ENCODE measurements at places on chromosomes 3 and 15. TPM values are rescaled to one million over a fixed set of nuclear protein-coding genes. Genes with fewer than 3 reads are reported as not detected.

EOMES gene
- total RNA-seq = not detected

CFAP100 gene
- not detected for total RNA-seq

C2CD4A gene
- total RNA-seq = not detected

OR5K2 gene
- not detected for total RNA-seq

KNG1 gene
- total RNA-seq = not detected

- no peaks in the 10 kb centered on the region for H3K27me3 ChIP-seq
- peaks cover 7% of the 10 kb centered on the region for H3K4me1 ChIP-seq
- H3K36me3 ChIP-seq = no peaks in the 10 kb centered on the region
- no peak overlapping the region for H3K27ac ChIP-seq
- H3K4me3 ChIP-seq = no peak overlapping the region
Observed at GRCh38 chr3:153142961-153143360, 19.1 kb upstream of the RAP2B start.

DNA sequence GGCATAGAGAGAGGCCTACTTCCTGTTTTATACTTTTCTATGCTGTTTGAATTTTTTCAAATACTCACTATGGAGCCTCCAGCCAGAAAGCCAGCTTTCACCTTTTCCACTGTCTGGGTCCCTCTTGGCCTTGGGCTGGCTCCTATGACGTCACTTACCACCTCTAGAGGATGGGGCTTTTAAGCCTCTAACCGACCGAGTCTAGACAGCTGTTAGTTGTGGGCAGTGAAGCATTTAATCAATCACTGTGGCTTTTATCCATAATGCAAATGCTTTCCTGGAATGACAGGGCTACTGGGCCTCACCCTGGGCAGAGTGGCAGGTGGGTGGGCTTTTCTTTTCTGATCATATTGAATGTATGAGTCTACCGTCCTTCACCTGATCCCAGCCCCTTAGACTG is 61.9 kb downstream of the LRRK1 start:
- H3K36me3 ChIP-seq = peaks cover 6% of the 10 kb centered on the region
- H3K27me3 ChIP-seq = no peaks in the 10 kb centered on the region
- no peak for DNase-seq
- no peaks in the 10 kb centered on the region for H3K4me1 ChIP-seq
- no peak overlapping the region for H3K27ac ChIP-seq

GRCh38 chr15:78565951-78566774 is 843 bp downstream of the CHRNA5 start:
- peak overlapping the region; percentile 61 for H3K4me3 ChIP-seq
- H3K36me3 ChIP-seq = no peaks in the 10 kb centered on the region
- H3K27ac ChIP-seq = no peak overlapping the region

- H3K36me3 ChIP-seq = no peaks in the 10 kb centered on the region
- DNase-seq = no peak
Observed at GRCh38 chr3:111369958-111370357, 172.0 kb upstream of the CD96 start.

GRCh38 chr15:36294359-36294758 is 285.1 kb upstream of the CDIN1 start:
- no peak for DNase-seq
- H3K27ac ChIP-seq = no peak overlapping the region
- H3K4me3 ChIP-seq = no peak overlapping the region
- no peaks in the 10 kb centered on the region for H3K36me3 ChIP-seq
- H3K4me1 ChIP-seq = no peaks in the 10 kb centered on the region

DNA sequence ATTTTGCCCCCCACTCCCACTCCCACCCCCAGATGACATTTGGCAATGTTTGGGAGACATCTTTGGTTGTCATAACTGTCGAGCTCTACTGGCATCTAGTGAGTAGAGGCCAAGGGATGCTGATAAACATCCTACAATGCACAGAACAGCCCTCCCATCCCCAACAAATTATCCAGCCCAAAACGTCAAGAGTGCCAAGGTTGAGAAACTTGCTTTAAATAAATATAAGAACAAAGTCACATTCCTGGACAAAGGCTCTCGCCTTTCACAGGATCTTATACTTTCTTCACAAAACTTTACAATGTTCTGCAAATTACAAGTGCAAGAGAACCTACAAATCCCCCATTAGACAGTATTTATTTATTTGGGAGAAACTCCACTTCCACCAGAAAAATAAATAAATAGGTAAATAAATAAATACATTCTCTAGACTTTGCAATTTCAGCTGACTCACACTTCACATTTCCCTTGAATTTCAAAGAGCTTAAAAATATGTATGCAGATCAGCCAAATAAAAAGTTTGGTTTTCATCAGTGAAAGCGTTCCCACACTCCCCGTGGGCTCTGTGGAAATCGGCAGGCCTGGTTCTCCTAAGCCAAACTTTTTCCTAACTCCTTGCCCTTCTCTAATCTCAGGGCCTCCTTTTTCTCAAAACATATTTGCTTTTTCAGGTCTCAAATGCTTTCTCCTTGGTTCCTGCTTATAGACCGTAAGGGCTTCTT is 12.7 kb upstream of the CPA3 start:
- no peaks in the 10 kb centered on the region for H3K36me3 ChIP-seq
- no peaks in the 10 kb centered on the region for H3K4me1 ChIP-seq

- no peaks in the 10 kb centered on the region for H3K4me1 ChIP-seq
- no peak for DNase-seq
- no peak overlapping the region for H3K4me3 ChIP-seq
- no peaks in the 10 kb centered on the region for H3K27me3 ChIP-seq
Observed at GRCh38 chr15:81863162-81863561, 182.7 kb downstream of the MEX3B start.

DNA sequence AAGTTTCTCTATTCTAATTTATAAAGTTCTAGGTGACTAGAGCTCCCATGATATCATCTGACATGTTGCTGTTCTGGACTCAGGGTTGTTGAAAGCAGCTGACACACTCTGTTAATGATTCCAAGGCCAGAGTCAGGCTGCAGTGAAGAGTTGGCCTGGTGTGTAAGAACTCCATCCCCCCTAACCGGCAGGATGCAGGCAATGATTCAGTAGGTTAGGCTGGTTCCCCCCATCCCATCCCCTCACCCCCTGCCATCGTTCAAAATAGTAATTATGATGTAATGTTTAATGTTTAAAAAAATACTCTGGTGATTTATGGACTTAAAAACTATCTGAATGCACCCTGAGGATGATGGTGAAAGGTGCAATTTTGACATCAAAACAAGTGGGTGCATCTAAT is 4.6 kb upstream of the TRIM71 start:
- H3K36me3 ChIP-seq = no peaks in the 10 kb centered on the region
- H3K4me1 ChIP-seq = peaks cover 5% of the 10 kb centered on the region
- H3K4me3 ChIP-seq = no peak overlapping the region
- H3K27me3 ChIP-seq = peaks cover 5% of the 10 kb centered on the region

GRCh38 chr3:196063049-196063448 is 18.8 kb downstream of the TFRC start:
- no peak overlapping the region for H3K4me3 ChIP-seq
- DNase-seq = no peak
- H3K27me3 ChIP-seq = no peaks in the 10 kb centered on the region
- H3K4me1 ChIP-seq = no peaks in the 10 kb centered on the region

- H3K4me3 ChIP-seq = no peak overlapping the region
- no peak for DNase-seq
- no peaks in the 10 kb centered on the region for H3K4me1 ChIP-seq
- no peaks in the 10 kb centered on the region for H3K27me3 ChIP-seq
- H3K27ac ChIP-seq = no peak overlapping the region
- H3K36me3 ChIP-seq = no peaks in the 10 kb centered on the region
Observed at GRCh38 chr3:26307192-26307591, 315.4 kb upstream of the LRRC3B start.

DNA sequence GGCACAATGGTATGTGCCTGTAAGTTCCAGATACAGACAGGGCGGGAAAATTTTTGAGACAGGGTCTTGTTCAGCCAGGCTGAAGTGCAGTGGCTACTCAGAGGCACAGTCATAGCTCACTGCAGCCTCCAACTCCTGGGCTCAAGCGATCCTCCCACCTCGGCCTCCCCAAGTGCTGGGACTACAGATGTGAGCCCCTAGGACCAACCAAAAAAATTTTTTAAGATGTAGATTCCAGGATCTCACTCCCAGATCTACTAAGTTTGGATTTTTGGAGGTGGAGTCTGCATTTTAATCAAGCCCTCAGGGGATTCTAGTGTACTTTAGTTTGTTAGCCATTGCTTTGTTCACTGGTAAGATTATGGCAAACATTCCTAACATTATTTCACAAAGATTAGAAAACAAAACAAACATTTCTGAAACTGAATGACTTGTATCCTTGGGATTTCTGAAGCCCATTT is 2.7 kb downstream of the LIPH start:
- no peaks in the 10 kb centered on the region for H3K36me3 ChIP-seq
- no peak for DNase-seq
- H3K4me3 ChIP-seq = no peak overlapping the region
- H3K4me1 ChIP-seq = no peaks in the 10 kb centered on the region

DNA sequence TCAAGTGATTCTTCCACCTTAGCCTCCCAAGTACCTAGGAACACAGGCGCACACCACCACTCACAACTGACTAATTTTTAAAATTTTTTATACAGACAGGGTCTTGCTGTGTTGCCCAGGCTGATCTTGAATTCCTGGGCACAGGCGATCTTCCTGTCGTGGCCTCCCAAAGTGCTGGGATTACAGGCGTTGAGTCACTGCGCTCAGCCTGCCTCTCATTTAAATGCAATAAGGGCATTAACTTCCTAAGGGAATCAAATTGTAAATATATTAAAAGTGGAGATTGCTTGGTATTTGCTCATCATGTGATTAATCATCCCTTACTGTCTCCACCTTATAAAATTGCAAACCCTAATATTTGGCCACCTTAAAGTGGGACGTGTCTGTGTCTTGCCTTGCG is 65.2 kb downstream of the PGPEP1L start:
- H3K36me3 ChIP-seq = peaks cover 76% of the 10 kb centered on the region
- H3K27me3 ChIP-seq = no peaks in the 10 kb centered on the region
- no peak overlapping the region for H3K4me3 ChIP-seq
- H3K27ac ChIP-seq = peak overlapping the region; percentile 95

DNA sequence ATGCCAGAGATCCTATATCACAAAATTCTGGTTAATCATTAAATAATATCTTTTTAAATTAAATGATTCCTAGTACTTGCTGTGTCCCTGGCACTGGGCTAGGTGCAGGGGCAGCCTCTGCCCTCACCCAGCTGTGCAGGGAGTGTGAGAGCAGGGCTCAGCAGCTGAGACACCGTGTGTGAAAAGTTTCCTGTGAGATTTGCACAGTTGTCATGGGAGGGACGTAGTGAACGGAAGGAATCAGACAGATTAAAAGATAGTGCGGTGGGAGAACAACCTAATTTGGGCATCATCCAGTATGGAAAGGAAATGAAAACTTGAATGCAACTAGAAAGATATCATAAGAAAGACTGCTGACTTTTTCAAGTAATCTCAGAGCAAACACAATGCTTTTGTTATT is 204.1 kb downstream of the SSR3 start:
- H3K27ac ChIP-seq = no peak overlapping the region
- no peak for DNase-seq
- no peaks in the 10 kb centered on the region for H3K36me3 ChIP-seq
- H3K27me3 ChIP-seq = no peaks in the 10 kb centered on the region

- no peaks in the 10 kb centered on the region for H3K27me3 ChIP-seq
- DNase-seq = no peak
- no peaks in the 10 kb centered on the region for H3K36me3 ChIP-seq
Observed at GRCh38 chr15:94023531-94023930, 207.8 kb upstream of the MCTP2 start.

DNA sequence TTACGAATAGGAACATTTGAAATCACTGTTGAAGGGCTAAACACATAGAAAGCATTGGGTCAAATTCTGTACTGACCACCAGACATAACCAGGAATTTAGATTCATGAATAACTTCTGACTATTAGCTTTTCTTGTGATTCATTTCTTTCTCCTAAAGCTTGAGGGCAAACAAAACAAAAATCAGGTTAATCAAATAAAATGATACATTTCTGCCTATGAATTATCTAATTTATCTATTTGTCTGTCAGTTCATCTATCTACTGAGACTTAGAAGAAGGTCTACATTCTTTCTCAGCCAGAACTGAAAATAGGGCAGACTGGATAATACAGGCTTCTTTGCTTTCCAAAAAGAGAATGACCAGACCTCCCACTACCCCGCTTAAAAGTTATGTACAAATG is 65.9 kb upstream of the ST3GAL6 start:
- H3K4me1 ChIP-seq = no peaks in the 10 kb centered on the region
- no peak for DNase-seq
- H3K36me3 ChIP-seq = no peaks in the 10 kb centered on the region
- H3K4me3 ChIP-seq = no peak overlapping the region
- no peak overlapping the region for H3K27ac ChIP-seq
- H3K27me3 ChIP-seq = no peaks in the 10 kb centered on the region

GRCh38 chr15:62059108-62059815 is 985 bp downstream of the VPS13C start:
- H3K27ac ChIP-seq = peak overlapping the region; percentile 90
- no peaks in the 10 kb centered on the region for H3K27me3 ChIP-seq
- H3K36me3 ChIP-seq = no peaks in the 10 kb centered on the region

GRCh38 chr3:17179381-17180205 is 294.8 kb downstream of the PLCL2 start:
- no peak for DNase-seq
- no peak overlapping the region for H3K4me3 ChIP-seq
- H3K36me3 ChIP-seq = no peaks in the 10 kb centered on the region
- no peak overlapping the region for H3K27ac ChIP-seq
- H3K27me3 ChIP-seq = no peaks in the 10 kb centered on the region
- H3K4me1 ChIP-seq = no peaks in the 10 kb centered on the region

- H3K4me3 ChIP-seq = no peak overlapping the region
- no peak overlapping the region for H3K27ac ChIP-seq
- peaks cover 2% of the 10 kb centered on the region for H3K36me3 ChIP-seq
- DNase-seq = no peak
- peaks cover 5% of the 10 kb centered on the region for H3K4me1 ChIP-seq
Observed at GRCh38 chr3:179196098-179196497, 47.9 kb downstream of the PIK3CA start.

Data from ascending aorta (tissue), 2 donors.